Fibroblast of skin of right biceps (primary cell): ENCODE measurements at places on chromosomes 4 and X.

GRCh38 chrX:68719181-68719903, 71.9 kb downstream of the STARD8 start:
- no peak for DNase-seq

DNA sequence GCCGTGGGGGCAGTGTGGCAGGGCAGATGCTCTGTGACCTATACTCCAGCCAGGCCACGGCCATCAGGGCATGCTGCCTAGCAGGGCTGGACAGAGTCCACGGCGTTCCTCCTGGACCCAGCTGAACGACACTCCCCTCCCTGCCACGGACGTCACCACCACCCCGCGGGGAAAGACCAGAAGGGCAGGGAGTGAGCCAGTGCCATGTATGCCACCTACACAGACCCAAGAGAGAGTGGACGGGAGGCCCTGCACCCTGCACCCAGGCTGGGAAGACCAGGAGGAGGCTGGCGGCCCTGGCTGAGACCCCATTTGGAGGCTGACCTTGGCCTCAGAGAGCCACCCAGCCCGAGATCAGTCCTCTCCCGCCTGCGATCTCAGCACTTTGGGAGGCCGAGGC, 101.9 kb downstream of the FAM53A start:
- DNase-seq, result no peak

DNA sequence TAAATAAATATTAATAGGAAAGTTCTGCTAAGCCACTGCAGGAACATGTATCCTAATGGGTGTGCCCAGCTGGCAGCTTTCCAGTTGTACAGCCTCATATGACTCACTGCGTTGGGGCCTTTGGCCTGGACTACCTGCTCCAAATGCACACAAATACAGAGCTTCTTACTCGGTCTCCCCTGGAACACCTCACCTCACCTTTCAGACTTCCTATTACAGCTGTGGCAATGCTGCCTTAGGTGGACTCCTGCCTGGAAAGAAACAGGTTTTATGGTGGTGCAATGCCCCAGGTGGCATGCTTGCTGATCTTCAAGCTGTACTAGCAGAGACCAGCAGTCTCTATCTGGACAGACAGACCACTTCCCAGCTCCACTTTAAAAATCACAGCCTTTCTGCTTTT, 85.7 kb upstream of the EXOC1L start:
- peak; percentile 26 for DNase-seq

GRCh38 chr4:175560604-175561003, 251.5 kb downstream of the GPM6A start:
- DNase-seq, result peak; percentile 6

DNA sequence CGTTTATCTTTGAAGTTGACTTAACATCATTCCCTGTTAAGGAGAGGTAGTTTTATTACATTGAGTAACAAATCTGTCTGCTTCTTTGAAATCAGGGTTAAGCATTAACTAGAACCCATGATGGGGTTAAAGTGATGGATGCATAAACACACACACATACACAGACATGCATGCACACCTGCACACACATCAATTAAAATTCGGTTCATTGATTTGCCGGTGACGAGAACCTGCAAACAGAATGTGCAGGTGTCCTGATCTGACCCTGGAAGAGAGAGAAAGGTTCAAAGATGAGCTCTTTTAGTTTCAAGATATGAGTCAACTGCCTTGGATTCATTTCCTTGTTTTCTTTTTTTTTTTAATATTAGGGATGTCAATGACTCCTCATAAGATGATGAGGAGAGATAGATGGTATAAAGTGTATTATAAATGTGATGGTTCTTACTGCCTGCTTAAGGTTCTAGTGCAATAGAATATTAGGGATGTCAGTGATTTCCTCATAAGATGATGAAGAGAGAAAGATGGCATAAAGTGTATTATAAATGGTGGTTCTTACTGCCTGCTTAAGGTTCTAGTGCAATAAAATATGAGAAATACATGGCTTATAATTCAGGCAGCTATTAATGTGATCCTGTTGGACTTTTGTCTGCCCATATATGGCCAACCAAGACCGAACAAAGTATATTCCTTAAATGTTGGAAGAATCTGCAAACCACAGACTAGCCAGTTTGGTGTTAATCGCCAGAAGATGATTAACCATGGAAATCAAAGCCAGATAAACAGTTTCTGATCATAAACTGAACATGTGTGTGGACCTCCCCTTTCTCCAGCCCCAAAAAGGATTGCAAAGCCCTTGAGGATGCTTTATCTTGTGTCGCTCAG, 14.1 kb upstream of the CD99 start:
- DNase-seq, result peak; percentile 31

GRCh38 chrX:30992381-30992904, 79.4 kb downstream of the FTHL17 start:
- no peak for DNase-seq

GRCh38 chr4:4689694-4690440, 148.0 kb upstream of the STX18 start:
- peak; percentile 52 for DNase-seq

DNA sequence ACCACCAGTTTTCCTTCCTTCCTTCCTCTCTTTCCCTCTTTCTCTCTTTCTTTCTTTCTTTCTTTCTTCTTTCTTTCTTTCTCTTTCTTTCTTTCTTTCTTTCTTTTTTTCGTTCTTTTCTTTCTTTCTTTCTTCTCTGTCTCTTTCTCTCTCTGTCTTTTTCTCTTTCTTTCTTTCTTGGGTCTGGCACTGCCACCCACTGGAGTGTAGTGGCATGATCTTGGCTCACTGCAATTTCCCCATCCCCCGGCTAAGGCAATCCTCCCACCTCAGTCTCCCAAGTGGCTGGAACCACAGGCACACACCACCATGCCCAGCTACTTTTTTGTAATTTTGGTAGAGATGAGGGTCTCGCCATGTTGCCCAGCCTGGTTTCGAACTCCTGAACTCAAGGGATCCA, 51.6 kb upstream of the NHS start:
- no peak for DNase-seq

DNA sequence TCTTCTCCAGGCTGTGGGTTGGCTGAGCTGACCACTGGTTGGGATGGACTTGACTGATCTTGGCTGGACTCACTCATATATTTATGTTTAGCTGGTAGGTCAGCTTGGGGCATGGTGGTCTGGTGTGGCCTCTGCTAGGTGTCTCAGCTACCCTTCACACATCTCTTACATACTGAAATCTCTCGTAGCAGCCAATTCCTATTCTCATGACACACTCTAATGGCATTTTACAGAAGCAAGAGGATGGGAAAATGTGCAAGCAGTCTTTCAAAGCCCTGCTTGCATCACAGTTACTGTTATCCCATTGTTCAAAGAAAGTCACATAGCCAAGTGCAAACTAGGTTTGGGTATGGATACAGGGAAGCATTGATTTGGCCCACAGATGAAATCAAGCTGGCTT, 55.5 kb upstream of the PCDH18 start:
- DNase-seq, result no peak

- no peak for DNase-seq
Observed at GRCh38 chrX:47658301-47658683, 688 bp downstream of the UXT start.

- DNase-seq, result no peak
Observed at GRCh38 chrX:111743316-111743715, 62.3 kb downstream of the ALG13 start.

DNA sequence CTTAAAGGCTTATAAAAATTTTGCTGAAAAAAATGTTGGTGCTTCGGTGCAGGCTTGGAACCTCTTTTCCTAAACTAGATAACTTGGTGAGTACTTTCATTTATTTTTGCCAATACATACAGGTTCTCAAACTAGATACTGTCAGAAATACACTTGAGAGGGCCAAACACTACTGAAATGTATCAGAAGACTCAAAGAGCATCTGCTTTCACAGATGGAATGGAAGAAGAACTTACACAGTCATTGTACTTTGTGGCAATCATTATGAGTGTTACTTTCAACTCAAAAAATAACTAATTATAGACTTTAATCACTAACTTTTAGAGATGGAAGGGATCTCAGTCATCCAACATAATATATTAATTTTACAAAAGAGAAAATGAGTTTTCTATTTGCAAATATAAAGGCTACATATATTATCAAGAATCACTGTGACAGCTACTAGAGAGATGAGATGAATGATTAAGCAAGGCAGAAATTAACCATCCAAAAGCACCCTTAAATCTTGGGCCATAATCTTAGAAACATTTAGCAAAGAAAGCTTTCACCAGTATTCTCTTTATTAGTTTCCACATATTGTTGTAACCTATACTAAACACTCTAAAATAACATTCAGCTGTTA, 1.0 kb downstream of the ENAM start:
- no peak for DNase-seq

DNA sequence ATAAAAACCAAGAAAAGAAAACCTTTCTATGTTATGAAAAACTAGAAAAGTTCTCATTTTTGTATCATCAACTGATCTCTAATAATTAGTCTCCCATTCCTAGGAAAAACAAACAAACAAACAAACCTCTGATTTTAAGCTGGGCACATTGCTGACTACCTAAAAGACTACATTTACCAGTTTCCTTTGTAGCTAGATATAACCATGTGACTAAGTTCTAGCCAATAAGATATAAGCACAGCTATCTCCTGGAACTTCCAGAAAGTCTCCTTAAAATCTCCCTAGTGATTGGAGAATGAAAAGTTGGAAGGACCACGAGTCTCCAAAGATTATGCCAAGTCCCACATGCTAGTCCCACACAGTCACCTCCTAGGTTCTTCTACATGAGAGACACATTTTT, 108.9 kb downstream of the NR3C2 start:
- DNase-seq, result no peak

- DNase-seq, result no peak
Observed at GRCh38 chr4:6960154-6960553, 50.5 kb downstream of the TBC1D14 start.

GRCh38 chr4:81466841-81467671, 4.7 kb downstream of the RASGEF1B start:
- peak; percentile 77 for DNase-seq

DNA sequence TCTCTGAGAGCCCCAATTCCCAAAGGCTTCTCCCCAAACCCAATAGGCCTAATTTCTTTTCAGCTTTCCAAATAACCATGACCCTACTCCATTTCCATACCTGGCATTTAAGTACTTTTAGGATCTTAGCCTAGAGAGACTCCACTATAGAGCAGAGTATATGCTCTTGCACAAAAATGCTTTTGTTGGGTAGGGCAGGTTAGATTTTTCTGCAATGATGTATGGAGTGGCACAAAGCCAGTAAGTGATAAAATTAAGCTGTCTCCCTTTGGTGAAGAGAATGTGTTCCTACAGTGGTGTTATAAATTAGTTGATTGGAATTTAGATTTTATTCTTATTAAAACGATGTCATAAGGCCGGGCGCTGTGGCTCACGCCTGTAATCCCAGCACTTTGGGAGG, 124.9 kb downstream of the INPP4B start:
- DNase-seq, result peak; percentile 12

DNA sequence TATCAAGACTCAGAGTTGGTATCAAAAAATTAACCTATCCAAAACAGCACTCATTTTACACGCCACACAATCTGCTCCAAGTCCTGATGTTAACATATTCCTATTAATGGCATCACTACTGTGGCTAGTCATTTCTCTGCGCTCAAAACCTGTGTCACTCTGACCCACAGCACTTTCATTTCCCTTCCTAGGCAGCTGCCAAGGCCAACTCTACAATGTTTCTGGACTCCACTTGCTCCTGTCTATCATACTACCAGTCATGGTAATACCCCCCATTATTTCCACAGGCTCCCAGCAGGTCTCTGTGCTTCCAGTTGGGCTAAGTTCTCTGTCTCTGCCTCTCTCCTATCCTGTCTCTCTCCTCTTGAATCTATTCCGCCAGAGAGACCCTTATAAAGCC, 323.6 kb downstream of the NR3C2 start:
- no peak for DNase-seq
